Activated naive CD8-positive, alpha-beta T cell treated with anti-CD3 and anti-CD28 coated beads, Interleukin-2, amount 50 U/mL, for 24 hours (primary cell): ENCODE measurements at places on chromosomes 7 and 10.
A peak's percentile ranks its signal among the peaks of the same experiment; 100 is the strongest.

DNA sequence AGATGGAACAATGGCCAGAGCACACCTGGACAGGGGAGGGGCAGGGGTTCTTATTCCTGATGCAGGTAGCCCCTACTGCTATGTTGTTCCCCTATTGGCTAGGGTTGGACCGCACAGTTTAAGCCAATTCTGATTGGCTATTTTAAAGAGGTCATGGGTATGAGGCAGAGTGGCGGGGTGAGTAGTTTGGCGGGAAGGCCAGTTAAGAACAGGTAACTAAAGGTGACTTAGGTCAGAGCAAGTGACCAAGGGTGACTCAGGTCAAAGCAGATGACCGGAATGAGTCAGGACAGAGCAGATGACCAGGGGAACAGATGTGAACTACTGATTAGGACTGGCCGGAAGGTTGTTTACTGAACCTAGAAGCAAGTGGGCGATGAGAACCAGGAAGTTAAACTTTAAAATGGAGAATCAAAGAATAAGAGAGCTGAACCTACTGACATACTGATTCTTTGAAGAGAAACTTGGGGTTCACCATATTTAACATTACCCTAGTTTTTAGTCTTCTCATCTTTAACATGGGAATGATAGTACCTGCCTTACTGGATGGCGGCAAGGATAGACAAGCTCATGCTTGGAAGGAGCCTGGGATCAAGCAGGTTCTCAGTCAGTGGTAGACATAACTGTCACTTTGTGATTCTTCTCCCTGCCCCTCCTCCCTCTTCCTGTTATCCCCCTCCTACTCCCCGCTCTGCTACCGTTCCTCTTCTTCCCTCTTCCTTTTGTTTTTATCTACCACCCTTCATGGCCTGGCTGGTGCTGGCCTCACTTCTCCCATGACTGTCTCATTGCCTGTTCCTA is 55.0 kb downstream of the CCNY start:
- no peak for DNase-seq

- DNase-seq, result no peak
Measured at GRCh38 chr7:108292541-108292940, 162.4 kb upstream of the LAMB4 start.

DNA sequence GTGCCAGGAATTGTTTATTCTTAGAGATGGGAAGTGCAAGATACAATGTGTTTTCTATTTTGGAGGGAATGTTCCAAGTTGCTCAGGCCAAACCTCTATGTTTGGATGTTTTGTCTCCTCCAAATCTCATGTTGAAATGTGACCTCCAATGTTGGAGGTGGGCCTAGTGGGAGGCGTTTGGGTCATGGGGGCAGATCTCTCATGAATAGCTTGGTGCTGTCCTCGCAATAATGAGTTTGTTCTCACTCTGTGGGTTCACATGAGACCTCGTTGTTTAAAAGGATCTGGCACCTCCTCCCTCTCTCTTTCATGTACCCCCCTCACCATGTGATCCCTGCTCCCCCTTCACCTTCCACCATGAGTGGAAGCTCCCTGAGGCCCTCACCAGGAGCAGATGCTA is 8.3 kb upstream of the GDF10 start:
- DNase-seq, result no peak

- DNase-seq, result peak; percentile 69
Measured at GRCh38 chr10:30433306-30433729, 666 bp upstream of the MAP3K8 start.

DNA sequence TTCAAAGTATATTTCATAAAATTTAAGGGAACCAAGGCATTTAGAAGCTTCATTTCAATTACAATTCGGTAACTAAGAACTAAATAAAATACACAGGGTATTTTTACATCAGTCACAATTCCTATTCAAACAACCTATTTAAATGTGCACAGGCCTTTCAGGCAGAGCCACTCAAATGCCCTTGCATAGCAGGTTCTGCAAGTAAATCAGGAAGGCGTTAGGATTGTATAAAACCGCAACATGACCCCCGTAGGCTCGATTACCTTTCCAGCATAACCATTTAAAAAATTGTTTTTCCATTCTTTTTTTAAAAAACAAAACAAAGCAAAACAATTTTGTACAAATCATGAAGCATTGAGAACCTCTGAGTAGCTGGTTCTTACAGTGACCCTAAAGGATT is 289.9 kb upstream of the SP8 start:
- no peak for DNase-seq

DNA sequence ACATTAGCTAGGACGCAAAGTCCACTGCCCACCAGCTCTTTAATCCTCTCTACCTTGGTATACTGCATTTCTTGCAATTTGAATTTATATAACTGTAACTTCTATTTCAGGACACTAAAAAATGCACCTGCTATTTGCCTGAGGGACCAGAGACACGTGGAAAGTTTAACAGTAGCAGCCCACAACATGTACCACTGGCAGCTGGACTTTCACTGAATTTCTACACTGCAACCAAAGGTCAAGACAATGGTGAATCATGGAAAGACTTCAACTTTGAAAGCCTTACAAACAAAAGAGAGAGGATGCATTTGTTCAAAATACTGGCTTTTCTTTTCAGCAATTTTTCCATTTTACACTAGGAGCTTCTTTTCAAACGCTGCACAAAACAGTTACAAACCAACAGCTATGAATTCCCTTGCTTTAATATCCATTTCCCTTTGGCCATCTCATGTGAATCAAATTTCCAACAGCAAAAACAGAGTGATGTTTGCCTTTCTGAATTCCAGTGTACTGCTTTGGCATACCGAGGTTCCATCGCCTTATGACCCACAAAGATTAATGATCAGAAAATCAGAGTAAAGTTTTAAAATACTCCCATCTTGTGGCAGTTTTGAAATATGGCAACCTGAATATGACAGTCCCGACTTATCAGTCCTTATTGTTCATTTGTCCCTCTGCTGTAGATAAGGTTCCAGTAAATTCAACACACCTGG is 29.9 kb upstream of the HNRNPH3 start:
- no peak for DNase-seq

DNA sequence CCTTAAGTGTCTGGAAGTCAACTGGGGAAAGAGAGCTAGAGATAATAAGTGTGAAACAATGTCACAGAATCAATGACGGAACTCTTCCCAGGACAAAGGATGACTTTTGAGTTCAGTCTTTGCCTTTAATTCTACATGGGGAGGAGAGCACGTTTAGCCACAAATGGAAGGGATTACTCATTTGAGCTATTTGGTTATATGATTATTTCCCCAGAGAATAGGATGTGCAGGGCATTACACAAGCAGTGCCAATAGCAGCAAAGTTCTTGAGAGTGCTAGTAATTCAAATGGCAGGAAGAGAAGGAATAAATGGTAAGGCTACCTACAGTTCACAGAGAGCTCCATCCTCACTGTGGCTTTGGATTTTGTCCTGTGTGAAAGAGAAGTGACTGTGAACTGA is 6.0 kb downstream of the EGFR start:
- no peak for DNase-seq
